D341Med (cell line): ENCODE measurements at places on chromosomes 13 and 19.

GRCh38 chr19:21128901-21129698 lies 12.7 kb upstream of the ZNF431 start:
- no peak for DNase-seq

DNA sequence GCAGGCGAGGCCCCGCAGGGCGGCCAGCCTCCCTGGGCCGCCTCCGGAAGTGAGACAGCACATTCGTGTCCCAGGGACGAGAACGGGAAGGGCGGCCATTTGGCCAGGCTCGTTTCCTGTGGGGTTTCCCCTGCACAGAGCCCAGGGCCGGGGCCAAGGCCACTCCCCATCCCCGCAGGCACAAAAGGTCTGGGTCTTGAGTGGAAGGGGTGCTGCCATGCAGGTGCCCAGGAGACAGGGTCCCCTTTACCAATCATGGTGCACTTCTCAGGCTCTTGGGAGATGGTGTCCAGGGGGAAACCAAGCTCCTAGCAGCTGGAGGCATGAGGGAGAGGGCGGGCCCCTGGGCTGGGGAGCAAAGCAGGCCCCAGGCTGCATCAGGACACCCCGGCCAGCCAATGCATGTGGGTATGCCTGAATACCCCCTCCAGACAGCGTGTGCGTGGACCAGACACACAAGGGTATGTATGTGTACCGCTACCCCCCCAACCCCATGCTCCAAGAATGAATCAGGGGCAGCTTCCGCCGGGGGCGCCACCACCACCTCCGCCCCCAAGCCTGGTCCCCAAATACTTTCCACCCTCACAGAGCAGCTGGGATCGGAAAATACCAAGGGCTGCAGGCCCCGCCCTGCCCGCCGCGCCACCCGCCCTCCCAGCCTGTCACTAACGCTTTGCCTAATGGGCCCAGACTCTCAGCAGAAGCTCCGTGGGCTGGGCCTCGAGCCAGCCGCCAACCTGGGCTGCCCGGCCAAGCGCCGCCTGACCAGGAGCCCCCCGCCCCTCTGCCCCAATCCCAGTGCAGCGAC lies 37.6 kb upstream of the NANOS3 start:
- DNase-seq = peak; percentile 23

DNA sequence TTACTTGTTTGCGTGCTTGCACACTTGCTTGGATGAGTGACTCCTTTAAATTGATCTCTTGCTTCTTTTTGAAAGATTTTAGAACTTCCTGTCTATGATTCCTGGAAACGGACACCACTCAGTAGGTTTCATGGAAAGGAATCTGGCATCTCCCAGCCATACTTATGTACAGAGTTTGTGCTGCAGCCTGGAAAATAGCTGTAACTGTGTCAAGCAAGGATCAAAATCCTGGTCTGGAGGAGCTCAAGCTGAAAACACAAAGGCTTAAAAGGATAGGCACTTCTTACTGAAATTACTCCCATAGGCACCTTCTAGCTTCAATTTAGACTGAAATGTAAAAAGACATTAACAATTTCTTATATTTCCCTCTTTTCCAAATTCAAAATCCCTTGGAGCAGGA lies 1.4 kb upstream of the FREM2 start:
- no peak for DNase-seq

GRCh38 chr13:56110751-56111150 lies 1030.0 kb upstream of the PRR20A start:
- DNase-seq = no peak

DNA sequence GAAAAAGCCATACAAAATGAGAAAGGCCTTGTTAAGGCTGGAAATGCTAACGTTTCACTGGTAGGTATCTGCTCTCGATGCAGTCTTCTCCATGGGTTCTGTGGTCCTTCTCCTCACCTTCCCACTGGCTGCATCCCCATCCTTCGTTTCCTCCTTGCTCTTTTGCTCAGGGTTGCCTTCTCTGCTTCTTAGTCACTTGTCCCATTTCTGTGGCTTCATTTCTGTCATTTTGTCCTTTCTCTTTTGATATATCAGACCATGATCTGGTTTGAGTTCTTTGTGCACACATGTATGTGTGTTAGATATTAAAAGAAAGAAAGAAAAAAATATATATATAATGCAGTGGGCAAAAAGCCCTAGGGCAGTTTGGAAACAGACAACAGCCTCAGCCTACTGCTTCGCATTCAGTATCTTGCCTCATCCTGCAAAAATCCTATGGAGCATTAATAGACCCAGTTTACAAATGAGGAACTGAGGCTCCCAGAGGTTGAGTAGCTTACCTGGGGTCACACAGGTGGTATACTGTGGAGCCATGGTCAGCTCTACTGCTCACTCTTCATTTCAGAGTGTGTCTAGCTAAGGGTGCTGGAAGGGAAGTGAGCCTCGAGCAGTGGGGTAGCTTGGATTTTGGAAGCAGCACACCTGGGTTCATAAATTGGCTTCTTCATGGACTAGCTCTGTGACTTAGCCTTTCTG lies 57.6 kb upstream of the MEDAG start:
- DNase-seq = no peak

DNA sequence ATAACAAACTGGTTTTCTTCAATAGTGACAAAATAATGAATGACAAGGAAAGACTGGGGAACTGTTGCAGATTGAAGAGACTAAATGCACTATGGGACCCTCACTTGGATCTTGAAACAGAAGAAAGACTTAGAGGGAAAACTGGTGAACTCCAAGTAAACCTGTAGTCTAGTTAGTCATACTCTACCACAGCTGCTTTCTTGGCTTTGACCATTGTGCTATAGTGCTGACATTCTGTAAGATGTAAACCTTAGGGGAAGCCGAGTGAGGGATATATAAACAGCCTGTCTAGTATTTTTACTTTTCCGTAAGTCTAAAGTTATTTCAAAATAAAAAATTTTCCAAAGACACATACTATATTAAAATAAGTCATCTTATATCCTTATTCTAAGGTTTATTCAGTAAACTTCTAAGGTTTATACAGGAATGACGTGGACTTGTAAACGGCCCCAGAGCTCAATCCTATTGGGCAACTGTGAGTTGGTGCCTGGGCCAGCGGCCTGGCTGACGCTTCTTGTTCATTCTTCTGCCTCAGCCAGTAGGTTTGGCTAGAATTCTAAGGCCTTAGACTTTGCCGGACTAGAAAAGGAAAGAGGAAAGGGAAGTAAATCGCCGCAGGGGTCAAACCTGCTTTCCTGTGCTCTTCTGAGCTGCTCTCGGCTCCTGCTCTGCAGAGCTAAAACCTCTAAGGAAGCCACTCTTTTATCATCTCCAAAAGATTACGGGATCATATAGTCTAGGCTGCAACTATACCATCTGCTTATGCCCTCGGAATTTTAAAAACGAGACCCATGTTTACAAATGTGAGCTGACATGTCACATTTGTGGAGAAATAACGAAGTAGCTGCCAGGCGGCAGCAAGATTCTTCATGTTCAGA lies 33.6 kb upstream of the UBE2L5 start:
- DNase-seq = no peak
